Mesenchymal stem cell (in vitro differentiated cells and primary cell): ENCODE measurements at places on chromosomes 7 and 10.

DNA sequence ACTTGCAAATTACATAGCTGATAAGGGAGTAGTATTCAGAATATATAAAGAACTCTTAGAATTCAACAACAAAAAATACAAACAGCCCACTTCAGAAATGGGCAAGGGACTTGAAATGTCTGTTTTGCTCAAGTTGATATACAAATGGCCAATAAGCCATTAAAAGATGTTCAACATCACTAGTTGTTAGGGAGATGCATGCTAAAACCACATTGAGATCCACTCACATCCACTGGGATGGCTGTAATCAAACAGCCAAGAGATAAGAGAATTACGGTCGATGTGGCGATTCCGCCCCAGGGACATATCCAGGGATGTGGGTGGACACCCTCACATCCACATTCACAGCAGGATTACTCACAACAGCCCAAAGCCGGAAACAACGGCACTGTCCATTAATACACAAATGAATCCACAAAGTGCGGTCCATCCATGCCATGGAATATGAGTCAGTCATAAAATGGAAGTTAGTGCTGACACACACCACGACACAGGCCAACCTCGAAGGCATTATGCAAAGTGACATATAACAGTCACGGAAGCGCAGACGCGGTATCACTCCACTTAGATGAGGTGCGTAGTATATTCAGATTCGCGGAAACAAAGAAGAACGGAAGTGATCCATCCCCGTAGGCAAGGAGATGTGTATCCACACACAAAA is 227.8 kb downstream of the DNAJB6 start:
- peak; percentile 72 for DNase-seq

- peak; percentile 12 for DNase-seq
Observed at GRCh38 chr7:85528581-85528980, 341.7 kb upstream of the SEMA3D start.

DNA sequence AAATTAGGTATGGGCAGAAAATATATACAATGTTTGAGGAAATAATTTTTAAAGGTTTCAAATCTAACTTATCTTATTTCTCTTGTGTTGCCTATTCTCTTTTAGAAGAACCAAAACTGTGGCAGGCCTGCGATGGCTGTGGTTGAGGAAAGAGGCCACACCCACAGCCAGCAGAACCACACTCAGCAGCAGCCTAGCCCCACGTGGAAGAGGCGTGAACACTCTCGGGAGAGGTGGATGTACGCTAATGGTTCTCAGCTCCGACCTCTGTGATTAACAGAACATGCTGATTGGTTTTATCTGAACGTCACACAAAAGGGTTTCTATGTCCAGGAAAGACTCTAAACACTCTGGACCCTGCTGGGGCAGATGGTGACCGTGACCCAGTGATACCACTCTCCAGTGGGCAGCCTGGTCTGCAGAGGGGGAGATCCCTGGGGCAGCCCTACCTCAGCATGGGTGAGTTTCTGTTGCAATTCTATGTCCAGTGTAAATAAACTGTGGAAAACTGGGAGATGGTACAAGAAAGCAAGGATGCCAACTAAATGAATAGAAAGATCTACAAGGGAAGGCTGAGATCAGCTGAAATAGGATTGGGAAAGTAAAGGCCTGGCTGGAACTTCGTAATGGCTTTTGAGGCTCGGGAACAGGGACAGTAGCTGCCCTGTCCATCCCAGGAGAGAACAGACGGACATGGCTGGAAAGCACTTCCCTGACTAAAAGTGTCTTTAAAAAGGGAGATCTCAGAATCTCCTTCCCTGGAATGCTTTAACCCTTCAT is 26.6 kb downstream of the DIP2C start:
- no peak for DNase-seq

DNA sequence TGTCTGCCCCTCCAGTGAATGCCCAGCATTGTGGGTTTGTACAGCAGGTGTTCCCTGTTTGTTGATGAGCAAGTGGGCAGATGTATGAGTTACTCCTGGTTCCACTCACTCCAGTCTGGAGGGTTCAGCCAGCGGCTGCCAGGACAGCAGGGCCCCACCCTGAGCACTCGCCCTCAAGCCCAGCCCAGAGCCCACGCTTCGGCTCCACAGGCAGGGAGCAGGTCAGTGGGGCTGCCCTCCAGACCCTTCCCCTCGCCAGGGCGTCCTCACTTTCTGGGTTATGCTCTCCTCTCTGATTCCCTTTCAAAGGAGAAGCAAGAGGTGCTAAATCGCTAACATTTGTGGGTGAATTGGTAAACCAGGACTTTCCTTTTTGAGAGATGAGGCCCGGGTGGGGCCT is 4.8 kb upstream of the VIPR2 start:
- DNase-seq, result no peak

DNA sequence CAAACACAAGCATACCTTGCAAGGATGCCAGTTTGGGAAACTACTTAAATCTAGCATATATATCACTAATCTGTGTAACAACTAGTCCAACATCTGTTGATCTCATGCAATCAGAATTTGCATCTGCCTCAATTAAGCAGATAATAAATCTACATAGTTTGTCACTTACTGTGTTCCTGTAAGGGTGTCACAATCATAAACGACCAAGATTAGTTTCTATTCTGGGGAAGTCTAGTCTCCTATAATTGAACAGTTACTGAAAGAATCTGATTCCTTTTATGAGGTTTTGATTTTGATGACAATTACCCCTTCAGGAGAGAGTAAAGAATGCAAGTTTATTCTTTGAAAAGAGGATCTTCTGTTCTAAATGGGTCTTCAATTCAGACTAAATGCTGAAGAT is 85.5 kb upstream of the LRRN3 start:
- peak; percentile 11 for DNase-seq

GRCh38 chr10:121914661-121915060 is 13.2 kb downstream of the ATE1 start:
- no peak for DNase-seq

- DNase-seq, result peak; percentile 99
Observed at GRCh38 chr10:29257106-29257783, 31.6 kb upstream of the LYZL1 start.

DNA sequence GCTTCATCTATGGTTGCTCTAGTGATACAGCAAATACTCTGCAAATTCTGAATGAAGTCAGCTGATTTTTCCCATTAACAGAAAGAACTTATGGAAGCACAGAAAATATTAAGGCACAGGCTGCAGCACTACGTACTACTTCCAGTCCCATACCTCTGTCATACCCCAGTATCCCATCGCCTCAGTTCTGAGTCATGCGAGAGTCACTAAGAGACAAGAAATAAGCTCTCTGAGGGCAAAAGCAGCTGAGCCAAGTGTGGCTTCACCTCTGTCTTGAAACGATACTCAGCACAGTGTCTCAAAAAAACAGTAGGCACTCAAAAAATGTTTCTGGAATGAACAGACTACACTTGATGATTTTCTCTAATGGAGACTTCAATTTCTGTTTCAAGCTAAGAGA is 48.2 kb downstream of the EZH2 start:
- no peak for DNase-seq

DNA sequence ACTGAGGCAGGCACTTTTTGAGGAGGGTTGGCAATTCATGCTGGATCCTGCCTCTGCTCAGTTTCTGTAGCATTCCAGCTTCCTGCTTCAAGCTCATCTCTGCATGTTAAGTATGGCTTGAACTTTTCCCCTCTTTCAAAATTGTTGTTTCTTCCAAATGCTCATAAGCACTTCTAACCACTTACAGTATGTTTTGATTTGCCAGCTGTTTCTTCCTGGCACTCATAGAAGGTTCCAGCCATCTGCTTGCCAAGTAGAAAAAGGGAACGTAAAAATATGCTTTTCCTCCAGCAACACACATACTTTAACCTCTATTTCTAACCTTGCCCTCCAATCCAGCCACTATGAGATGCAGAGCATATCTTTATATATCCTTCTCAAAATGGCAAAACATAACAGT is 692.6 kb upstream of the COBL start:
- DNase-seq, result peak; percentile 0

- no peak for DNase-seq
Observed at GRCh38 chr7:46215987-46216567, 295.0 kb upstream of the IGFBP3 start.

GRCh38 chr10:133100706-133101415 is 13.1 kb downstream of the ADGRA1 start:
- DNase-seq, result no peak

GRCh38 chr10:87733081-87733480 is 73.4 kb downstream of the PAPSS2 start:
- DNase-seq, result no peak

- DNase-seq, result no peak
Observed at GRCh38 chr10:103610921-103611511, 117.5 kb downstream of the NEURL1 start.

DNA sequence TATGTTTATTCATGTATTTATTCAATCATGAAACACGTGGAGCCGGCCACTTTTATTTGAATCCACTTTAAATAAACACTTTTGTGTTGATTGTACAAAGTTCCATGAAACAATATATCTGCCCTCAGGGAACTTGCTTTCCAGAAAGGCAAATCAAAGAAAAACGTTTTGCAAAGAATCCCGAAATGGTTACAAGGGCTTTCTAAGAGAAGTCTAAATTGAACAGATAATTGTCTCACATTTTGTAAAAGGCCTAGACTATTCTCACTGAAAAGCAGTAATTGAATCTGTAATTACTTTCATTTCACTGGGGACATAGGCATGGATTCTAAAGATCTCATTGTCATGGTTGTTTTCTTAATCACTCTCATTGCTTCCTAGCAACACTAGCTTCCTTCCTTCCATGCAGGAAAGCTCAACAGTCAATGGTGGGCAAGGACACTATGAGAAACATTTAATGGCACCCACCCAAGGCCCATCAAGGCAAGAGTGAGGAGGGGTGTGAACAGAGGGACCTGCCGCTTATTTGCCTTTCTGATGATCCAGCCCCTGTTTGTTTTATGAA is 622.4 kb upstream of the C7orf33 start:
- DNase-seq, result no peak

DNA sequence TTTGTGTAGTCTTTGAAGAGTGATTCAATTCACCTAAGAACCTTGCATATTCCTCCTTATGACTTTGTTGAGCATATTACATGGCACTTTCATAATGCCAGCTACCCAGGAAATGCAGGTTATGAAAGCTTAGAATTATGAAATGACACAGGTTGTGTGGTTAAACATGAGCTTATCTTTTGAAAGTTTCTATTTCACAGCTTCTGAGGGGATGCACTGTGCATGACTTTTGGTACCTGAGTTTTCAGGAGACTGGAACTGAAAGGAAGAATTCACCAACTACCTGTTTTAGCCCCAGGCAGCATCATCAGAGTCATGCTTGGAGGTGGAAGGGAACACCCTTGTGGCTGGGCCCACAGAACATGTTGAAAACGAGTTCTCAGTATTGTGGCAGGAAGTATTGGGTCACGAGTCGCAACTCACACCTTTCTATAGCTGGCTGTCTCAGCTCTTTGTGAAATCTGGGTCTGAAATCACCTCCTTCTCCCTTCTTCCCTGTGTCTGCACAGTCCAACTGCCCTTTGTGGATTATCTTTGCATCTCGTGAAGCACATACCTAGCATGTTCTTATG is 228.2 kb downstream of the PTEN start:
- DNase-seq, result no peak

GRCh38 chr10:12396093-12396492 is 46.7 kb downstream of the CAMK1D start:
- no peak for DNase-seq

- no peak for DNase-seq
Observed at GRCh38 chr7:43308913-43309705, 196.7 kb downstream of the HECW1 start.

GRCh38 chr7:152344253-152344652 is 91.5 kb downstream of the KMT2C start:
- DNase-seq, result peak; percentile 58

DNA sequence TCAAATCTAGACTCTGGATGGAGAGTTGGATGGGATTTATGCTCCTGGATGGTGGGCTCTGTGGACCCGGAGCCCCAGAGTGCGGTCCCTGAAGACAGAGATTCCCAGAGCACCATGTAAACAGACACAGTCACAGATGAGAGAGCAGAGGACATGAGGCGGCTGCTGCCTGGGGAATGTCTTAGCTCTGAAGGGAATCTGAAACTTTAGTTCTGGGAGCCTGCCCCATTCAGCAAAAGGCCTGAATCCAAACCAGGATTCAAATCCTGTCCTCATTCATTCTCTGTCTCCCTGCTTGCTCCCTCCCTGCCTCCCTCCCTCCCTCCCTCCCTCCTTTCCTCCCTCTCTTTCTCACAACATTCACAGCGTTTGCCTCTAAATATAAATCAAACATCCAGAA is 49.5 kb upstream of the CALD1 start:
- peak; percentile 66 for DNase-seq

DNA sequence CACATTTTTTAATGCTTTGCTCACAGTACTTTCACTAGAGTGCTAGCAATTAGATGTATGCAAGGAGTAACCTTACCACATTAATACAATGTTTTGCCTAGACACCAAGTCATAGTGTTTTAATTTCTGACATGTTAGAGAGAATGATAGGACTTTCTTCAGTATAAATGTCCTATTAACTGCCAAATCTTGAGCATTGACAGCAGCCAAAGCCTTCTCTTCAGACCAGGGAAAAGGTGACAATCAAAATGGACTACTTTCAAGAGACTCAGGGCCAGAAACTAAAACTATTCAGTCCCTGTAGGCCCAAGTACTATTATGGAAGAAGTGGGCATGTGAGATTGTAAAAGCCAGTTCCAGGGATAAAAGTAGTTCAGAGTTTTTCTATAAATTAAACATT is 201.4 kb upstream of the PCDH15 start:
- DNase-seq, result no peak

- DNase-seq, result no peak
Observed at GRCh38 chr7:18927134-18927533, 190.3 kb downstream of the TWIST1 start.

DNA sequence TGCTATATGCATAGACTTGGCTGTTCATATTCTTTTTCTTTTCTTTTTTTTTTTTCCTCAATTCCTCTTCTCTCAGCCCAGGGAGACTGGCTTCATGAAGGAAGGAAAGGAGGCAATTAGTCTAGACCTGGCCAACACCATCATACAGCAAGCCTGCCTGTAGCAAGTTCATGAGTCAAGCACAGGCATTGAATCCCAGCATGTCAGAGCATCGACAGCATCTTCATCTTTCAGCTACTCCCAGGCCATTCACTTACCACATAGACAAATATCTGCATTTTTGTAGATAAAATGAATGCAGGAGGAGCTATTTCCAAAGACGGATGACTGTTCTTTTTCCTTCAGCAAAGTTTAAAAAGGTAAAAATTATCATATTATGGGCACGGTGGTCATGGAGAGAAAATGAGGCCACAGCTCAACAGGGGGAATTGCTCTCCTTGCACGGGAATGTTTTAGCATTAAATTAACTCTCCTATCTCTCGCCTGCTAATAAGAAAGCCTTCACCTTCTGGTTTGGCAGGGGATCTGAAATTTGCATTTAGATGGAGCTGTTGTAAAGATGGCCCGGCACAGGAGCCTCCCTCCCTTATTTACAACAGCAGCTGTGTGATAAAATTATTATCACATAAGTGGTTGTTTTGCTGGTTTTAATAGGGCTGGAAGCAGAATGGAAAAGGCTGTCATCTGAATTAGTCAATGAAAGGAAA is 626.5 kb upstream of the AUTS2 start:
- no peak for DNase-seq
